ENCODE measurements at places on chromosomes 6 and 20.

DNA sequence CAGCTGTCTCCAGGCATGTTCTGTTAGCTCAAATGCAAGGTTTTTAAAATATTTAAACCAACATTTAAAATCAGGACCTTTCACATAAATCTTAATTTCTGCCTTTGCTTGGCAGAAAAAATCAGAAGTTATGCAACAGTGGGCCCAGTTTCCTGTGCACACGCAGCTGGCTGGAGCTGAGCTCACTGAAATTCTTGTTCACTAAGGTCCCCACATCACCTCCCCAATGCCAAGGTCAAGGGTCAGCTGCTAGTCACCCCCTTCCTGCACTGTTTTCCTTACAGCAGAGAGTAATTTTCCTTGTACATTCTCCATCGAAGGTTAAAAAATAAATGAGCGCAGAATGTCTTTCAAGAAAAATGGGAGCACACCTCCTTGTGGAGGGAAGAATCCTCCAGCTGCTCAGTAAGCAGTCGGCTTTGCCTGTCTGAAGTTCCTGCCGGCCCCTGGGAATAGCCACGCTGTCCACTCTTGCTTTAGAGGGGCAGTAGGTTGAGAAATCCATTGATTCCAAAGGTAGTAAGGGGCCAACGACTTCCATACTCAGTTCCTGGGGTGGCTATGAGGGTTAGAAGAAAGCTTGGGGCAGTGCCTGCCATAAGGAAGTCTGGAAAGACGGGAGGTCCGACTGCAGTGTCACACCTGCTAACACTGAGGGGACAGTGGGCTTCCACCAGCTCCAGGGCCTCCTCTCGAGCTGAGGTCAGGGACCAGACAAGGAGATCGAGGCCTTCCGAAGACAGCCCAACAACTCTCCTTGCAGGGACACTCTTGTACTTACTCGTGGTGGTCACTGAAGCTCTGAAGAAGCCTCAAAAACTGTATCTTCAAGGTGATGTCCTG is 56.8 kb downstream of the MYH7B start:
- DNase-seq = no peak

- no peak for DNase-seq
Observed at GRCh38 chr6:134875367-134875766, 74.5 kb downstream of the ALDH8A1 start.

- peak; percentile 7 for DNase-seq
Observed at GRCh38 chr6:81751388-81752083, 945 bp downstream of the TENT5A start.

DNA sequence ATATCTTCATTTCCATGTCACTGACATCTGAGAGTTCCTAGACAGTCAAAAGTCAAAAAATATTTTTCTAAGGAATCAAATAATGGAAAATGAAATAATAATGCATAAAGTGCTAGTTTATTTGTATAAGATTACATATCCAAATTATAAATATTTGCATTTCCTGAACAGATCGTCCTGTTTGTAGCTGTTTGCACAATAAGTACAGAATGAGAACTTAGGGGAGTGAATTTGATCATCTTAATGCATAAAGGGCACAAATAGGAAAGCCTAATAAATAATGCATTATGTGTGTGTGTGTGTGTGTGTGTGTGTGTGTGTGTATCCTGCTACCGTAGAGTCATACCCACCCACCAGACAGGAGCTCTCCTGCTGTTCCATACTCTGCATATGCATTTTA is 521.0 kb upstream of the EPHA7 start:
- DNase-seq = no peak

DNA sequence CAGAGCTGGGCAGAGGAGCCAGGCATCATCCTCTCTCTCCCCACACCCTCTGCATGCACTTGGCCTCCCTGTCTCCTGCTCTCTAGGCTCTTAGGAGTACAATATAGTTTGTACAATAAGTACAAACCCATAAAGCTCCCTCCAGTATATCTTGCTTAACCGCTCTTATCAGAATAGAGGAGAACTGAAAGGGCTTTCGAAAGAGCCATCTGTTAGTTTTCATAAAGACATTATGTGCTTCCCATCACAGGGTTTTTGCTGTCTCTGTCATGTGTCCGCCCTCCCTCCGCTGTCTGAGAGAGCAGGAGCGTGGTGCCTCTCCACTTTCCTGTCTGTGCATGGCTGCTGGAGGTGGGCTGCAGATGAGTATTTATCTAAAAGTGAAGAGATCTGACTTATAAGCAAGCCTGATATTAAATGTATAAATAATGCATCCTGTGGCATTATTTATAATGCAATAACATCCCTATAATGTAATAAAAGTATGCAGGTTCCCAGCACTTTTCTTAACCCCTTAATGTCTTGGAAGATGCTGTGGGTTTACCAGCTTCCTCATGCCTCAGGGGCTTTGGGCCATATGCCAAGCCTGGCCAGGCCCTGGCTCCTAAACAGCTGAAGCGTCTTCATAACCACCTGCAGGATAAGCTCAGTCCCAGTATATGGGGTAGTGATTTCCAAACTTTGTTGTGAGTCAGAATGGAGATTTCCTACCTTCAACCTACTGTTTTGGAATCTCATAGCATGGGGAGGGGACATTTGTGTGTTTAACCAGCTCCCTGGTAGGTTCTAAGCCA is 297.1 kb downstream of the DHX35 start:
- no peak for DNase-seq

GRCh38 chr6:163626073-163626867 is 211.8 kb downstream of the QKI start:
- no peak for DNase-seq

GRCh38 chr6:154732538-154733182 is 556 bp upstream of the SCAF8 start:
- DNase-seq = no peak
